ENCODE measurements at places on chromosomes 7 and 10.

- no peak for DNase-seq
Measured at GRCh38 chr10:60291344-60291930, 98.2 kb downstream of the ANK3 start.

DNA sequence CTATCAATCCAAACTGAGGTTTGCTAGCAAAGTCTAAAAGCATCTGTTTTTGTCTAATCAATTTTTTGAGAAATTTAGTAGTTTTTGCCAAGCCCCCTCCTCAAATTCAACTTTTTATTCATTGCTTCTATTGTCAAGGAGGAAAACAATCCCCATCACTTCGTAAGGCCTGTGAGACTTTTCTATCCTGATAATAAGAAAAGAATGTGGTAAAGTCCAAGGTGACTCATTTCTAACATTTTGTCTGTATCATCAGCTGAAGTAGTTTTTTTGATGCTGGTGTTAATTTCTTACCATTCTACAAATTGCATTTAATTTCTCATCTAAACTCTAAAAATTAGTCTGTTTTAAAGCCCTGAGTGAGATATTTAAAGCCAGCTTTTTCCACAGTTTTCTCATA, 11.7 kb downstream of the ANK3 start:
- peak; percentile 7 for DNase-seq

GRCh38 chr7:29479301-29480200, 84.1 kb upstream of the PRR15 start:
- no peak for DNase-seq

DNA sequence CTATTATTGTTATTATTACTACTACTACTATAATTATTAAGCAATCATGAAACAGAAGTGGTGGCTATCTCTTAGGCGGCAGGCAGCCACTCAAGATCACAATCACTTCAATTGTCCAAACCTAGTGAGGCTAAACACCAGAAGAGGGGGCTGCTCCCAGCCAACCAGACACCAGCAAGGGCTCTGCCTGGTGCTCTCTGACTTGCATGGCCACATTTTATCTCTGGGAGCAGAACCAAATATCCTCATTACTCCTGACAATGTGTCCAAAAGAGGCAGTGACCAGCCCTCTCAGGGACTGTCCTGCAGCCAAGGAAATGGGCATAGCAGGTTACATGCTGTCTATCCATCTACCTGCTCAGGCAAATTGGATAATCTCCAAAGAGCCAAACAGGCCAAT, 187.4 kb upstream of the PDE1C start:
- no peak for DNase-seq

DNA sequence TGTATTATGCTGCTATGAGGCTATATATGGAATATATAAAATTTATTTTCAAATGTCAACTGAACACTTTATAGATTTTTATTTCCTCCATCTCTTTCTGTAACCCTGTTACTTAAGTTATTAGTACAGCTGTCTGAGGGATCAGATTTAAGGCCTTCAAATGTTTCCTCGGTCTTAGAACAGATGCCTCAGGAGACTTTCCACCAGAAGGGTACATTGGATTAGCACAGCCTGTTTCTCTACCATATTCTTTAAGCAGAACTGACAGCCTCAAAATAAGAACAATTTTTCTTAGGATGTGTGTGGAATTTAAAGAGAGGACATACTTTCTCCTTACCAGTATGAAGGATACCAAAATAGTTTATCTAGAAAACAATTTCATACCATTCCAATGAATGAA, 53.0 kb upstream of the HGF start:
- DNase-seq: no peak

GRCh38 chr7:134024739-134025138, 102.4 kb upstream of the LRGUK start:
- DNase-seq: no peak

GRCh38 chr10:27695088-27695487, 50.5 kb downstream of the MKX start:
- DNase-seq: no peak

DNA sequence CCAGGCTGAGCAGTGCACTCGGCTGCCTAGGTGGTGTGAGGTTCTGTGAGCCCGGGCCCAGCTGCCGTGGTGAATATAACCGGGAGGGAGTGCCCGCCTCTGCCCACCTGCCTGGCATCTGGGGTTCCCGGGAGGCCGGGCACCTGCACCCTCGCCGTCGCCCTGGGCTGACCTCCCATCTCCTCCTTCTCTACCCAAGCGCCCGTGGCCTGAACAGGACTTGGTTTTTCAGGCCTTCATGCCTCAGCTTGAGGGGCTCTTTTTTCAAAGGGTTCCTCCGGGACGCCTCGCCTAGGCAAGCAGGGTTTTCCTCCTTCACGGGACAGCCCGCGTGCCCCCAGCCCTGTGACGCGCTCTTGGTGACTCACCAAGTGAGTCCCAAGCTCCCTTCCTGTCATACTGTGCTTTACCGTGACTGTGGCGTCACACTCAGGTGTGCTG, 9.9 kb downstream of the INPP5A start:
- DNase-seq: no peak

DNA sequence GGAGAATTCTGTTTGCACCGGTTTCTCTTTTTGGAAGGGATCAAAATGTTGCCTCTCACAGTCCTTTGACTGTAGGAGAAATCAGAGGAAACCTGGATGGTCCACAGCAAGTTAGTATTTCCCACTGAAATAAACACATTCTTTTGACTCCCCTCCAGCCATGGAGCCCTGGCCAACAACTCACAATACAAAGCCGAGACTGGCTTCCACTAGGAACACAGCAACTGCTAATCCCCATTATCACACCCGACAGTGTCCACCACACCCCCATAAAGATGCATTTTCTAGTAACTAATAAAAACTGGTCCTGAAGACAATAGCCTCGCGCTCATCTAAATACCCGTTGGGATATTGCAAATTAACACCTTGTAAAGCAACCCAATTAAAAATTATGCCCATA, 798 bp upstream of the MACROH2A2 start:
- no peak for DNase-seq

DNA sequence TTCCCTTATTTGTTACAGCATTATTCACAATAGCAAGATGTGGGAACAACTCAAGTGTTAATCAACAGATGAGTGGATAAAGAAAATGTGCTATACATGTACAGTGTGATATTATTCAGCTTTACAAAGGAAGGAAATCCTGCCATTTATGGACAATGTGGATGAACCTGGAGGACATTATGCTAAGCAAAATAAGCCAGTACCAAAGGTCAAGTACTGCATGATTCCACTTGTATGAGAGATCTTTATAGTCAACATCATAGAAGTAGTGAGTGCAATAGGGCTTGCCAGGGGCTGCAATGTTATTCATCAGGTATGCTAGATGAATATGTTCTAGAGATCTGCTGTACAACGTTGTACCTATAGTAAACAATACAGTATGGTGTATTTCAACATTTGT, 138.5 kb upstream of the AGR3 start:
- peak; percentile 65 for DNase-seq

- no peak for DNase-seq
Measured at GRCh38 chr7:47973739-47974138, 5.7 kb downstream of the HUS1 start.

GRCh38 chr7:31084226-31084625, 32.1 kb downstream of the ADCYAP1R1 start:
- no peak for DNase-seq

GRCh38 chr10:78634389-78634815, 434.4 kb upstream of the ZMIZ1 start:
- no peak for DNase-seq

DNA sequence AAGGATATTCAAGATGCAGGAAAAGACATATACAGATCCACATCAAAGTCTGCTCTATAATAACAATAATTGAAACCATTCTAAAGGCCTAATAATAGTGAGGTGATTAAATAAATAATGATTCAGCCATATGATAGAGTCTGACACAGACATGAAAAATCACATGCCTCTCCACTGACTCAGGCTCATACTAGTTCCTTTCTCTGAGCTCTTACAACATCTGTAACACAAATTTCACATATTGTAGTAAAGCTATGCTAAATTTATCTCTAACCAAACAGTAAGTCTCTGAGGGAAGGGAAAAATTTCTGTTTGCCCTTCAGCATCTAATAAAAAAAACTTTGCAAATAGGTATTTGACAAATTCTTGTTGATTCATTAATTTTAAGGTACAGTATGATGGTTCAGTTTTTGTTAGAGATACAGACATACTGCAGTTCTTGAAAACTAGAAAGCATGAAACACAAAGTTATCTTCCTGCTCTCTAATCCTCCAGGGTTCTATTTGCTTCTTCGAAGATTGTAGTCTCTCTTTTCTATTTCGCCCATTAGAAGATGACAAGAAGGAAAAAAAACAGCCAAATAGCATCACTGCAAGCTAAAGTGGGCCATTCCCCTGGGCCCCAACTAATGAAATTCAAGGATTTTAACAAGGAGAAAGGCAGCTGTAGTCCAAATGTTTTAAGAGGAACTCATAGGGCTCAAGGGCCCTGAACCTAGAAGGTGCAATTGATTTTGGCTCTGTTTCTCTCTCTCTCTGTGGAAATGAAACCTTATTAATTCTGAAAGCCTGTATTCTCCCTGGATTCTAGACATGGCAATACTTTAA, 53.9 kb downstream of the CUBN start:
- DNase-seq: peak; percentile 87

GRCh38 chr7:105745681-105746330, 130.6 kb downstream of the ATXN7L1 start:
- no peak for DNase-seq

- DNase-seq: no peak
Measured at GRCh38 chr7:30814700-30815387, 43.6 kb downstream of the MINDY4 start.

DNA sequence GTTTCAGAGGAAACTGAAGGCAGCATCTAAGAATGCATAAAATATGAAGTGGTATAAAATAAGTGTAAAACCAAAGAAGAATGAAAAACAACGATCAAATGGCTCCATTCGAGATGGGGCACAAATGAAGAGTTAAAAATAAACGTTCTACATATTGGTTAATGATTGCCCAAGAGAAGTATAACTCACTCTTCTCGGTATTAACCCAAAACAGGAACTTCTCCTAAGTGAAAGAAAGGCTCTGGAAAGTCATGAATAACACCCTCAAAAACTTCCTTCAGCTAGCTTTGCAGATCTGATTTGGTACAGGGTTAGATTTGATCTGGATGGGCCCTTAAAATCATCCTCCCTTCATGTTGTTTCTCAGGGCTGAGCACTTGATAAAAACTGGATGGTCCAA, 94.3 kb upstream of the ADO start:
- no peak for DNase-seq

DNA sequence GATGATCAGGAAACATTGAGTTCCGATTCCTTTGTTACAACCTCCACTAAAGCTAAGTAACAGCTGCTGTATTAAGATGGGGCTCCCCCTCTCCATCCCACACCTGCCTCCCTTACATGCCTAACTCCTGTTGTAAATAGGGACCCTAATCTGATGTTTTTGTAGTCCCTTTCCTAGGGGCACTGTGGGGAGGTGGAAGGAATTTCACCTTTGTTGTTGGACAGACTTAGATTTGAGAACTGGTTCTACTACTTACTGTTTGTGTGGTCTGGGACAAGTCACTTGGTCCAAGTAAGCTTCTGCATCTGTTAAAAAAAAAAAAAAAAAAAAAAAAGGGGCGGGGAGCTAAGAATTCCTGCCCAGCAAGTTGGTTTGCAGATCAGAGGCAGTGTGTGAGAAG, 42.6 kb downstream of the KIAA1217 start:
- DNase-seq: no peak

DNA sequence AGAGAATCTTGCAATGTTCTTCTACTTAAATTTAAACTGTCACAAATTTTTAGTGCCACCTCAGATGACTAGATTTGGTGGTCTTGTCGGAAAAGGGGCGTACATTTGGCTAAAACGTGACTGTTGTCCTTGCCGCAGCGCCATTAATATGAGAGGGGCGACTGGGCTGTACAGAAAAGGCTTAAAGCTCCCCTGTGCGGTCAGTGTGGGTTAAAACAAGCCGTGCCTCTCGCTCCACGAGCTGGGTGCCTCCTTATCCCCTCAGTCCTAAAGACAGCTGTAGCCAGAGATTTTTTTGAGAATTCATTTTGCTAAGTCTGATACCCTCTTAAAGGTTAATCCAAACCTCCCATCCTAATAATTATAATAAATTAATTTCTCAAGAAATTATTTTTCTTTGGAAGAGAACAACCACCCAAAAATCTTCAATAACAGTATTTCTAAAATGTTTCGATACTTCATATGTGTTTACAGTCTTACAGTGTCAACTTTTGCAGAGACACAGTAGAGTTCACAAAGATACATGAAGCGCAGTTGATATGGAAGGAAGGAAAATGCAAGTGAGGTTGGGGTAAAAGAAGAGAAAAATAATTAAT, 68.6 kb downstream of the C7orf25 start:
- peak; percentile 74 for DNase-seq

- no peak for DNase-seq
Measured at GRCh38 chr10:570628-571163, 118.8 kb downstream of the DIP2C start.

DNA sequence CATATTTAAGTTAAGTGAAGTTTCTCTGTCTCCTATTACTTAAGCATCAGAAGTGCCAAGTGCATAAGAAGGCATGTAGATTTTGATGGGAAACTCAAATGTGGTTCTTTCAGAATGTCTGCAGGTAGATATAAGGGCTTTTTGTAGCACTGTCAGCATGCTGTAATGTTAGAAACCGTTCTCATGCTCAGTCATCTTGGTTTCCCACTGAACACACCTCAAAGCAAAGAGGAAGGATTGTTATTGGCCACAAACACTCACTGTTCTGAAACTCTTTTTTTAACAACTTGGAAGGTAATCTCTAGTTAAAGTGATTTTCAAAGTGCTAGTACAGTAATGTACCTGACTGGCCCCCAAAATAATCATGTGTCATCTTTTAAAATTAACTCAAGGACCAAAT, 126.0 kb downstream of the AASS start:
- DNase-seq: no peak

- DNase-seq: no peak
Measured at GRCh38 chr10:119625570-119626280, 25.5 kb upstream of the BAG3 start.

GRCh38 chr10:2953495-2953894, 113.9 kb upstream of the PFKP start:
- DNase-seq: no peak

DNA sequence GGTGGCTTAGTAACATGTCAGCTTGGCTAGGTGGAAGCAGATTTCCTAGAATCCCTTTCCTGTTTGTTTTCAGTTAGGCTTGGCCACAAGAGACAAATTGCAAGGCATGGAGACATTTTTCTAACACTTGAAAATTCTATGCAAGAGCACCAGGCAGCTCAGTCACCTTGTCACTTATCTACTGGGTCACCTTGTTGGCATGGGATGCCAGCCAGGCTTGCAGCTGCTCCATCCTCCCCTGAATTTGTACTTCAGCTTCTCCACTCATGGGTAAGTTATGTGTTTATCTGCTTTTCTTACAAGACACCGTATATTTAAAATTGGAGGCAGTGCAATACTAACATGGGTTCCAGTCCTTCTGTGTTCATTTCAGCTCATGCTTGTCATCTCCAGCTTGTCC, 40.2 kb upstream of the CCSER2 start:
- DNase-seq: no peak
